ENCODE measurements at places on chromosomes 3 and 15.
A peak's percentile ranks its signal among the peaks of the same experiment; 100 is the strongest.

- DNase-seq, result no peak
Observed at GRCh38 chr3:53218131-53218530, 37.7 kb downstream of the TKT start.

DNA sequence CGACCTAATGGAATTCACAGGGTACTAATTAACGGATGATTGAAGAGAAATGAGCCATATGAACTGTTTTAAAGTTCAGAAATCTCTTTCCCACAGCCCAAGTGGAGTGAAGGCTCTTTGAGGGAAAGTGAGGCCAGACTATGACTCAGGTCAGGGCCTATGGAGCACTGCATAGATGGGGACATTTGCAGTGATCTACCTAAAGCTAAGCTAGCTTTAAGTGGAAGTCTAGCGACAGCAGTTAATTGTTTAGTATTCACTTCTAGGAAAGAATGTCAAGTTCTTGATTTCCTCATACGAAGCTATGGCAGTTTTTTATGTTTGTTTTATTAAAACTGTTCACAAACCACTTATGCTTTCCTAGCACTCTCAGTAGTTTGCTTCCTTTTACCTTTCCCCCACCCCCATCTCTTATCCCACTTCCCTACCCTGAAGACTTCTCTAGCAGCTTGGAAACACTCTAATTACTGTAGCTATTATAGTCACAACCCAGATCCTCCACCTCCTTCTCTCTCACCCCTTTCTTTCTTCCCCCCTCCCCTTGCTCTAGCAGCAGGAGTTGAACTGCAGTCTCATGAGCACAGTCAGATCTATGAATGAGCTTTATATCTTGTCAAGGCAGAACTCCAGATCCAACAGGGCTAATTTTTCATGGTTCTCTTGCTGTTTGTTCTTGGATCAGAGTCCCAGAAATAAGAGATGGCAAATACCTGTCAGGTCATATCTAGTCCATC lies 6.2 kb downstream of the ZNF609 start:
- no peak for DNase-seq

DNA sequence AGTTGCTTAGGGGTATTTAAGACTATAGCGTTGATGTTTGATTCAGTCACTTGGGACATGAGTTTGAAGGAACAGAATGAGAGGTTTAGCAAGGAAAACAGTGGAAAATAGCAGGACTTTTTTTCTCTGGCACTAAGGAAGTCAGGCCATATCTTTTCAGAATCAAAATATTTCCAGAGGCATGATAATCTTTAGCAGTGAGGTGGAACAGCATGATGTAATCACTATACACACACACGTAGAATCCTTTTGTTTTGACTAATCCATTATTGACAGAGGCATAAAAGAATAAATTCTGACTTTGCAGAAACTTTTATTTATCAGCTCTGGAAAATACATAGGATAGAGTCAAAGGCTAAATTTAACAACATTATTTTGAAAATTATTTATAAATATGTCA lies 174.1 kb downstream of the ZPLD1 start:
- no peak for DNase-seq

DNA sequence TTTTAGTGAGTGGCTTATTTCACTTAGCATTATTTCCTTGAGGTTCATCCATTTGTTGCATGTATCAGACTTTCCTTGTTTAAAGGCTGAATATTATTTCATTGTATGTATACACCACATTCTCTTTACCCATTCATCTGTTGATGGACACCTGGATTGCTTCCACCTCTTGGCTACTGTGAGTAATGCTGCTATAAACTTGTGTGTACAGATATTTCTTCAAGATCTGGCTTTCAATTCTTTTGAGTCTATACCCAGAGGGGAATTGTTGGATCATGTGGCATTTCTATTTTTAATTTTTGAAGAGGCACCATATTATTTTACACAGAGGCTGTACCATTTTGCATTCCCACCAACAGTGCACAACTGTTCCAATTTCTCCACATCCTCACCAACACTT lies 313.5 kb downstream of the RPLP1 start:
- DNase-seq, result no peak

GRCh38 chr3:13868844-13869724 lies 10.8 kb downstream of the WNT7A start:
- DNase-seq, result no peak

DNA sequence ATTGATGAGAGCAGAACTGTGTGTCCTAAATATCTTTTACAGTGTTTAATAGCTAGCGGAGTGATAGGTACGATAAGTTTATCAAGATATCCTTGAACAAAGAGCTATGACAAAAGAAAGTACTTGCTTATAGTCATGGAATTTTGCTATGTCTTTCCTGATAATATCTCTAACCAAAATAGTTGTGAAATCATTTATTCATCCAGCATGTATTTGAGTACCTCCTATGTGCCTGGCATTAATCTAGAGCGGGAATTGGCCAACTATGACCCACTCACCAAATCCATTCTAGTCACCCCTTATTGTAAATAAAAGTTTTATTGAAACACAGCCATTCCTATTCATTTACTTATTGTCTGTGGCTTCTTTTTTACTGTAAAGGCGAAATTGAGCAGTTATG lies 46.6 kb downstream of the ZFAND6 start:
- DNase-seq, result no peak

DNA sequence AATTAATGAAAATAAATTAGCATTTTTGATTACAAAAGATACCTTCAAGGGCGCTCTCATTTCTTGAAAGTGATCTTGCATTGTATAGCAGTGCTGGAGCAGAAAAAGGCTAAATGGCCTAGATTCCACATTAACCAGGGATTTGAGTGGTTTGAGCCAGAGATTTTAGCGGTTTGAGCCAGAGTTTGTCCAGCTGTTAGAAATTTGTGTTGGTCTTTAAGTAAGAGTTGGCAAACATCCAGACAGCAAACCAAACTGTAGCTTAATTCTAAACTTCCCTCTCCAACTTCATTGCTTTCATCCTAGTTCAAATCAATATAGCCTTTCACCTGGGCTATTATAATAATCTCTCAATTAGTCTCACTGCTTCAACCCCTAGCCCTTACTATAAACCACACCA lies 351.7 kb downstream of the IGSF11 start:
- no peak for DNase-seq

DNA sequence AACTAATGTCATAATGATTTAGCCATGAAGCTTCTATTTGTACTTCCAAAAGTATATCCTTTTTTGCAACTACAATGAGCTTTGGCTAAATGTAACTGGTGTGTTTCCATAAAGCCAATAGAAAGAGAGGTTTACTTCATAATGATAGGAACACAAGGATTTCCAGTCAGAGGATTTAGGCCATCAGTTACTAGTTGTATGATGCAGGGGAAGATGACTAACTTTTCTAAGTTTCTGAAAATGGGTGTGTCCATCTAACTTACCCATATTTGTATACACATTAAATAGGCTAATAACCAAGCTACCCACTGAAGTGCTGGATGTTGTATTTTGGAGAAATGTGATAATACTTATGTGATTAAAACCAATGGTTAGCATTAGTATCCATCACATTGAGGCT lies 55.7 kb downstream of the SLC4A7 start:
- DNase-seq, result no peak

DNA sequence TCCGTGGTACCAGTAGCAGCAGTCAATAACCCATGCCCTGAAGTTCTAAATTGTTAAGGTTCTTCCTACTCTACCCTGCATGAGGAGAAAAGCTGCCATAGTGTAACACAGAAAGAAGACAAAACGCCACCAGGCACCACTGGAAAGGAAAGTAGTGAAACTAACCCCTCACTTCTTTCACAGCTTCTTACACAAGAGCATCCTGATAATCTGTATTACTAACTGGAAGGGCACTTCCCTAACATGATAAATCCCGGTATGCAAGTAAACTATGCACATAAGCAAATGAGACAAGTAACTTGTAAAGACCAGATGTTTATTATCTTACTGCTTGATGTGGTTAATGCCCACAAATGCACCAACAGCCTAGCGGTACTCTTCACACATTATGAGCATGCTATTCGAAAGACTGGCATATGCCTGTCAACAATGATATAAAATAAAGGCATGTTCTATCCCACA lies 141.3 kb downstream of the ADAM10 start:
- DNase-seq, result no peak

GRCh38 chr3:119322021-119322834 lies 28.0 kb downstream of the ARHGAP31 start:
- no peak for DNase-seq

- no peak for DNase-seq
Observed at GRCh38 chr3:173044998-173045397, 96.0 kb downstream of the SPATA16 start.

- no peak for DNase-seq
Observed at GRCh38 chr3:170523248-170523647, 62.6 kb downstream of the SLC7A14 start.

DNA sequence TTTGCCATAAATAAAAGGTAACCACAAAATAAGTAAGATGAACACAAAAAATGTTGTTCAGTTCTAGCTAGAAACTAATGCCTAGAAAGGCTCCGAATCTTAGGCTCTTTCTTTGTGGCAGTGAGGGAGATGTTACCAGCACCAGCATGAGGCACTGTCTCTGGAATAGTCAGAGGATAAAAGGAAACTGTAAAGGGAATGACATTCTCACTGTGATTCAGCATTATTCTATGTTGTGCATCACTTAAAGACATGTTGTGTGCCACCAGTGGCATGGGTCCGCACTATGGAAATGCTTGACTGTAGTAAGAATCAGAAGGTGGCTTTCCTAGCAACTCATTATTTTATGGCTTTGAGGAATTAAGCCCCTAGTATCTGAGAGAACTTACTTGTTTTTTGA lies 70.8 kb downstream of the SEC22A start:
- no peak for DNase-seq

GRCh38 chr15:89329329-89330084 lies 5.1 kb downstream of the POLG start:
- DNase-seq, result peak; percentile 66

GRCh38 chr3:115233021-115233420 lies 85.9 kb upstream of the ZBTB20 start:
- no peak for DNase-seq

- DNase-seq, result no peak
Observed at GRCh38 chr3:73652896-73653295, 28.2 kb upstream of the PDZRN3 start.

DNA sequence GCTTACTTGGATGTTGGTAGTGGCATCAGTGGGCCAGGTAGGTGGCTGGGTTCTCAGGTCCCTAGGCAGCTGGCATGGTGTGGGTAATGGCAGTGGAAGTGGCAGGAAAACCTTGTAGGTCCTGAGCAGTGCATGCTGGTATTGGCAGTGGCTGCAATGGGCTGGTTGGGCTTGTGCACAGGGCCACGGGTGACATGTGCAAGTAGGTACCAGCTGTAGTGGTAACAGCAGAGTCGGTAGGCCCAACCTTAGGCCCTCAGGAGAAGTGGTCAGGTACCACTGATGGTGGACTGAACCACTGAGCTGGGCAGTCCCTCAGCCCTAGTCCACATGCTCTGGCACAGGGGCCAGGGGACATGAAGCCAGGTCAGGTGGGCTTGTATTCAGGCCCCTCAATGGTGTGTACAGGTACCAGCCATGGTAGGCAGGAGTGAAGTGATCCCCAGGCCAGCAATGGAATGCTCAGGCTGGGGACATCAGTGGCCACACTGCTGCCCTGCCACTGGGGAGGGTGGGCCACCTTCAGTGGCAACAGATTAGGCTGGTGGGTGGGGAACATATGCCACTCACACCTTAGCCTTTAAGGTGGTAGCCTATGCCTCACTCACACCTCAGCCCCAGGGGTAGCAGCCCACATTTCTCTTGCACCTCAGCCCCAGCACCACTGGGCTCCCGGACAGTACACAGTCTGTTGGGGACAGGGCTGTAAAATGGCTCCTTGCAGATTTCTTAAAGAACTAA lies 118.1 kb downstream of the LRRK1 start:
- DNase-seq, result no peak

DNA sequence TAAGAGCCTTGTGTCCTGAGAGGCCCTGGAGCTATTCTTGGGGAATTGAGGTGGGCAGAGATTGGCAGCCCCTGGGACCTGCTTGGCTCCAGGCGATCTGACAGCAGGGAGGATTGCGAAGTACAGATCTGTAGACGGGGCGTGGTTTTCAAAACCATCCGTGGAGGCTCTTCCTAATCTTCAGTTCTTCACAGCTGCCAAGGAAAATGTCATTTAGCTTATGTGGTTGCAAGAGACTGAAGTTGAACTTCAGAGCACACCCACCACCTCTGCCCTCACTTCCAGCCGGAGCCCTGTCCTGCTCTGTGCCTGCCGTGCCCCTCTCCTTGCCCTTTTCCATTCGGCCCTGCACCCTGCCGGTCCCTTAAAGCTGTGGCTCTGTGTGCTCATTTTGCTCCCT lies 12.9 kb downstream of the NISCH start:
- DNase-seq, result no peak

GRCh38 chr15:31202953-31203352 lies 101.4 kb upstream of the TRPM1 start:
- peak; percentile 41 for DNase-seq

- no peak for DNase-seq
Observed at GRCh38 chr15:72318408-72318942, 1.5 kb downstream of the CELF6 start.

DNA sequence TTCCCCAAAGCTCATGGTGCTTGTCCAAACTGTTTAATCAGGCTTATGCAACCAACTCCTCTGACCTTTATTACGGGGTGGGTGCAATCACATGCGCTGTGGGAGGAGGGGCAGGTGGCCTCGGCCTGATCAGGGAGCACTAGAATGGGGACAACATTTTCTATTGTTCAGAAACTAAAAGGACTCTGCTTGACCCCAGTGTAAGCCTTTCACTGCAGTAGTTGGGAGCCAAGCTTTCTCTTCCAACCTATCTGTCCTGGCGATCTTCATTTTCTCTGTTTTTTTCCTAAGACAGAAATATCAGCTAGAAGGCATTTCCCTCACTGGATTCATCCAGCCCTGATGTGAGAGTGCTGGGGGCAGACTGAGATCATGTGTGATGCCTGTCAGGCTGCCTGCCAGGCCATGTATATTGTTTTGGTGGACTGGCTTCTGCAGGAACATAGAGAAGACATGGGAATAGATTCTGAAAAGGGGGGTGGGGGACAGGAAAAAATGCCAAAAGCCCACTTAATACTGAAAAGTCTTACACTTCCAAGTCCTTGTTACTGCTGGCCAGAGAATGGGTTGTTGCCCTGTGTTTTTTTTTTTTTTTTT lies 627.0 kb upstream of the TBL1XR1 start:
- DNase-seq, result no peak

DNA sequence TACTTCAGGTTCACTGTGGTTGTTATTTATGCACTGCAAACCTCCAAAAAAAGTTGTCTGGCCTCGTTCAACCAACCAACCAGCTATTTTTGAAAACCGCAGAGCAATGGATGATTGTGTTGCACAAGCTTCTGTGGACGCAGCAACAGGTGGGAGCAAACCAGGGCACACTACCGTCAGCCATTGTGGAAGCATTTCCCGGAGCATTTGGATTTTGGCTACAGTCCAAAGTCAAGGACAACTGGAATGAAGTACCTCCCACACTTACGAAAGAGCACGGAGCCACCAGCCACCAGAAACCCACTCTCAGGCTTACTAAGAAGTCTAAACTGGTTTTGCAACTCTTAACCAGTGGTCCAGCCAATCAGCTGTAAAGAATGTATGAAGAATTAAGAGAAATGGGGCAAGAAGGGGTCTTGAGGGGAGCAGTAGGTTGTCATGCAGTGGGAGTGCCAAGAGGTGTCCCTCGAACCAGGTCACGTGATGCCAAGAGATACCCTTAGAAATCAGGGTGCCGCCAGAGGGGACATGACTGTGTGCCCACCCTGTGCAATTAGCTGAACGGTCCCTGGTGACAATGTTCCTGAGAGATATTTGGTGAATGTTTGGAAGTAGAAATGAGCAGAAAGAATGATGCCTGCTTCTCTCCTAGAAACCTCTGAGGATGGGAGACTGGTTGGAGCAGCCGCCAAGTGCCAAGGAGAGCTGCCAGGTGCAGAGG lies 68.9 kb upstream of the PCSK6 start:
- no peak for DNase-seq

GRCh38 chr3:100891033-100891432 lies 102.2 kb downstream of the ABI3BP start:
- no peak for DNase-seq

Data from activated CD8-positive, alpha-beta T cell treated with anti-CD3 and anti-CD28 coated beads for 36 hours (primary cell).